ENCODE measurements at places on chromosomes 3 and 15.

GRCh38 chr15:77632534-77633133 lies at the start of gene LINGO1:
Gene LINGO1 (minus strand): TSS chr15:77632912. CDS start chr15:77632315, 597 bp downstream.
- no peak for DNase-seq

DNA sequence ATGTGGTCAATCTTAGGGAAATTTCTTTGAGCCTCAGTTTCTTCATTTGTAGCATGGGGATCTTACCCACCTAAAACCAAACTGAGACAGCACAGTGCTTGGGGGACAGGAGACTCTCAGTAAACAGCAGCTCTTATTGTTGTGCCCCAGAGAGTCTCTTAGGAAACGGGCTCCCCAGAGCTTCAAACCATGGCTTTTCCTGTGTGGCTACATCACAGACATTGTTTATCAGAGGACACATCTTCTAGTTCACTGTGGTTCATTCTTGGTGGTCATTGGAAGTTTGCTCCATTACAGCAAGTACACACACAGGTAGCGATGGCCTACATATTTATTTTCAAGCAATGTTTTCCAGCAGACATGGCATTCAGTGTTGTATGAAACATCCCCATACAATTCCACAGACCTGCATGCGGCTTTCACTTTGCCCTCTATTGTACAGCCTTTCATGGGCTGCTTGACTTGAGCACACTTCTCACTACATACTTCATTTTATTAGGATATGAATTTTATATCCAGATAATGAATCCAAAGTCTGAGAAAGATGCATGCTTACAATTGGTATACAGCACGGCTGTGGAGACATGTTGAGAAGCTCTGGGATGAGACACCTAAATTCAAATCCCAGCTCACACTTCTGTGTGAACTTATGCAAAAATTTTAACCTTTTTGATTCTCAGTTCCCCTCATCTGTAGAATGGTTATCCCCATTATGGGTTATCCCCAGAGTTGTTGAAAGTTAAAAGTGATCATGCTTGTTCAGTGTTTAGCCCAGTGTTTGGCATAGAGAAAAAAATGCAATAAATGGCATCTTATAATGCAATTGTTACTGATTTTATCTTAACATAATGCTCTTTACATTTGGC lies 84.8 kb upstream of the ICE2 start:
- DNase-seq, result no peak

DNA sequence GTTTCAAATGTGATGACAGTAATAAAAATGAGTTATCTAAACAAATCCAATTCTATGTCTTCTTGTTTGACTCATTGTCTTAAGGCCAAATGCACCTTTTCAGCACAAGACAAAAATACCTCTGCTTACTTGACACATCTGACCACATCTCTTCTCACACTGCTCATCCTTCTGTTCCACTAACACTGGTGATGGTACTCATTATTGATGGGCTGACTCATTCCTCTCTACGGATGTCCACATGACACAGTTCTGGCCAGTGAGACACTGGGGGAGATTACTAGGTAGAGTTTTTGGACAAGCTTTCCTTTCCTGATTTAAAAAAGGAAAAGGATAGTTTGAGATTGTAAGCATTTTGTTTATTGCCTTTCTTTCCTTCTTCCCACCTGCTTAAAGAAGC lies 410.6 kb upstream of the THRB start:
- DNase-seq, result no peak

DNA sequence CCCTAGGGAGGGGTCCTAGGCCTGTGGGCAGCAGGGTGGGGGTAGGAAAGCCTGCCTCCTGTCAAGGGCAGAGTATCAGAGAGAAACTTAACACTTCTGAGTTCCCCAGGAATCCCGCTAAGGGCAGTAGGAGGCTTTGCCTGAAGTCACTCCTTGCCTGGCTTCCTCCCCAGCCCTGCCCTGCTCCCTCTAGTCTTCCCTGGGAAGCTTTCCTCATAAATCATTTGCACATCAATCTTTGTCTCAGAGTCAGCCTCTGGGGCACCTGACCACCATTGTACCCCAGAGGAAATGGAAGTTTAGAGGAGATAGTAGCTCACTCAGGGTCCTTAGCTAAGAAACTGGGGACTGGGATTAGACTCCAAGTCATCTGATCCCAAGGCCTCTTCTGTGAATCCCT lies 129.4 kb upstream of the TLE3 start:
- DNase-seq, result no peak

GRCh38 chr15:38685686-38686339 lies 121.2 kb upstream of the RASGRP1 start:
- no peak for DNase-seq

DNA sequence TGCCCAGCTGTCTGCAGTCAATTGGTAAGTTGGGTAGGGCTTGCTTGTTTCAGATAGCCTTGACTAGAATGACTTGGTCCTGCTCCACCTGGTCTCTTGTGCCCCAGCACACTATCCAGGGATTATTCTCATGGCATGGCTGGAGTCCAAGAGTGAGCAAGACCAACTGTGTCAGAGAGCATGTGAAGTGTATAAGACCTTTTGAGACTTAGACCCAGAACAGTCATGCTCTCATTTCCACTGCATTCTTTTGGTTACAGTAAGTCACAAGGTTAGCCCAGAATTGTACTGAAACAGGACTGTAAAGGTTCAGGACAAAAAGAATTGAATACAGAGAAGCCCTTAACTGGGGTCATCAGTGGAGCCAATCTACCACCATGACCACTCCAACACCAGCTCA lies 650.8 kb upstream of the ADAMTS9 start:
- no peak for DNase-seq

GRCh38 chr15:70995383-70995970 lies 102.9 kb downstream of the LRRC49 start:
- no peak for DNase-seq

DNA sequence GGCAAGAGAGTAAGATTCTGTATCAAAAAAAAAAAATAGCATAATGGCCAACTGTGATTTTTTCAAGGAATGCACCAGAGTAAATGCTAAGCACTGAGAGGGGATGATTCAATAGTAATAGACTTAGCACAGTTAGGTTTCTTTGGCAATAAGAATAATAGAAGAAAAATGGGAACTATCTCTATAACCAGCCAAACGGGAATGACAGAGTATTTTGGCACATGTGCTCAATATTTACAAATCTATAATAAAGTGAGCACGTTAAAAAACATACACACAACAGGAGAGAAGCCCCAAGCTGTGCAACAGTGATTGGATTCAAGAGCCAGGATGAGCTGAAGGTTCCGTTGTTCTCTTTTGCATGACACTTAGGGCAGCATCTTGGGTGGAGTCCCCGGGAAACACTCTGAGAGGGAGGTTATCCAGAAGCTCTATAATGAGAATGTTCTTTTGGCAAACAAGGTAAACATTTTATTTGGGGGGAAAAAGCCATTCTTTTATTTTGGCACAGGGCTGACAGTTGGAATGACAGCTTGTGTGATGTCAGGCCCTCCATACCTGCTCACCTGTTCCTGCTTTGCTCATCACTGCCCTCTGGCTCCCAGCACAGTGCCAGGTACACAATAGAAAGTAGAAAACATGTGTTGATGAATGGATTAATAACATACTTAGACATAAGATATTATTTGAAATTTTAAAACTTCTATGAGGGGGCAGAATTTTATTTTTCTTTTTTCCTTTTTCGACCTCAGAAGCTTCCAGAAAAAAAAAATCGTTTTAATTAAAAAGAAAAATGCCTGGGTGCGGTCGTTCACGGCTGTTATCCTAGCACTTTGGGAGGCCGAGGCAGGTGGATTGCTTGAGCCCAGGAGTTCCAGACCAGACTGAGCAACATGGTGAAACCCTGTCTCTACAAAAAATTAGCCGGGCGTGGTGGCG lies 44.0 kb upstream of the MUC4 start:
- no peak for DNase-seq

- DNase-seq, result no peak
These were observed 304.2 kb upstream of the LMCD1 start for GRCh38 chr3:8197384-8197783.
